ENCODE measurements at places on chromosomes 5 and 9.

DNA sequence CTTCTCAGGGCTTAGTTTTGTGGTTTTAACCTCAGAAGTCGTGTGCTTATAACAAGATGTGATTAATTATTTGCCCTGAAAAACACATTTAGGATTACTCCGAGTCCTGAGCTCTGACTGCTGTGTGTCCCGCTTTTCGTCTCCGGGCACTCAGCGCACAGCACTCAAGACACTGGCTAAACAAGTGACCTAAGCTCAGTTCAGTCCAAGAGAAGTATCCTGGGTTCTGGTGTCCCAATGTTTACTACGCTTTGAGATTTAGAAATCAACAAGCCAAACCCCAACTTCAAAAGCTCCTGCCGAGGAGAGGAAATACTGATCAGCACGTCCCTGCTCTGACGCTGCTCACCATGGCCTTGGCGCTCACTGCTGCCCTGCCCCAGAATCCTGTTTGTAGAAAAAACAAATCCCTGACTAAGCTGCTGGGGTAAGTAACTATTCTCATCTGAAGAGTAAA is 53.2 kb downstream of the IPPK start:
- no peak for DNase-seq

GRCh38 chr9:504921-505740 is 290.5 kb downstream of the DOCK8 start:
- DNase-seq: no peak

- DNase-seq: no peak
Measured at GRCh38 chr5:81907012-81907635, 64.7 kb upstream of the ATG10 start.

DNA sequence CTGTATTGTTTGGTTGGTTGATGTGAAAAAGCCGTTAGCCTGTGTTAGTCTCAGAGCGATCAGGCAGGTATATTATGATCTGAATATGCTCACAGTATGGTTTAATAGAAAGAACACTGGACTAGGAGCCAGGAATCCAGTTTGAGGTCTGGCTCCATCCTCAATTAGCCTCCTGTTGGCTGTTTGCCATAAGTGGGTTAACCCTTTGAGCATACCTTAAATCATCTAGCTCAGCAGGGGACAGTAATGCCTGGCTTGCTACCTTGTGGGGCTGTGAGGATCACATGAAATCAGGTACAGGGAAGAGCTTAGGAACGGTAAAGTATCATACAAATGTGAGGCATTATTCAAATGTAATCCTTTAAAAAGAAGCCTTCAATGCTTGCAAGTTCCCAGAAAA is 104.7 kb downstream of the CMYA5 start:
- no peak for DNase-seq

DNA sequence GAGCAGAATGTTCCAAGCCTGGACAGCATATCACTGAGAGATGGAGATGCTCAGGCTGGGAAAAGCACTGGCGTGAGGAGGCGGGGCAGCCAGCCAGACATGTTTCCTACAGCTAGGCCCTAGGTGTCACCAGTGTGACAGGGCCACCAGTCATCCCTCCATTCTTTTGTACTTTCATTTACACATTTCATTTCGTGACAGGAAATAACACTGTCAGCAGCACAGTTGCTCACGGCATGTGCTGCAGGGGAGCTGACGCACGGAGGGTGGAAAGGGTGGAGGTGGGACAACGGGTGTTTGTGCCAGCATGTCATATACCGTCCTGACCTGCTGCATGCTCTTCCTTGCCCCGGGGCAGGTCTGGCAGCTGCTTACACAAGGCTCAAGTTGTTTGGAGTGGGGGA is 14.8 kb upstream of the CEMIP2 start:
- DNase-seq: peak; percentile 64

DNA sequence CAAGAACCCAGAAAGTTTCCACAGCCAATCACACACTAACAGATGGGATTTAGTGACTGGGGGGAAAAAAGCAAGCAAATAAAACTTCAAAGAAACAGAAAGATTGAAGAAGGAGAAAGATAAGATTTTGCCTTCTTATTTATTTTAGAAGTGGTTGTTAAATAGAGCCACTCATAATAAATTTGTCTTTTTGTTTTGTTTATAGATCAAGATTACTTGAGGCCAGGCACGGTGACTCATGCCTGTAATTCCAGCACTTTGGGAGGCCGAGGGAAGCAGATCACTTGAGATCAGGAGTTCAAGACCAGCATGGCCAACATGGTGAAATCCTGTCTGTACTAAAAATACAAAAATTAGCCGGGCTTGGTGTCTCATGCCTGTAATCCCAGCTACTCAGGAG is 94.9 kb upstream of the RANBP3L start:
- no peak for DNase-seq
